ENCODE measurements at places on chromosomes 12 and 14. TPM values are rescaled to one million over a fixed set of nuclear protein-coding genes. Genes with fewer than 3 reads are reported as not detected.

DNA sequence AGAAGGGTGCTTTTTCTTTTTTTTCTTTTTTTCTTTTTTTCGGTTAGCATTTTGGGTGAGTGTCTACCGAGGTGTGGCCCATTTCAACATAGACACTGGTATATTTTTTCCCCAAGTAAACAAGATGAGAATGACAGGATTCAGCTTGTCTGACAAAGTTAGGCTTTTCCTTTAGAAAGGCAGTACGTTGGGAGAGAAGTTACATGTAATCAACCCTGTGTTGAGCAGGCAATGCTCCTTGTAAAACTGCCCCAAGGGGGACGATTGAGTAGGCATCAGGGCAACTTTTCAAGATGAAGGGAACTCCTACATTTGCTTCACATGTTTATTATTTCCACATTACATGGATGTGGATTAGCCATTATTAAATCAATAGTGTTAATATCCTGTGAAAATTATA is 1.7 kb downstream of the EMP1 start:
- no peak for DNase-seq

Gene AQP2
- not detected for total RNA-seq

Gene RACGAP1
- 30.1 TPM for total RNA-seq

- DNase-seq: no peak
Observed at GRCh38 chr12:66409195-66409871, 107.0 kb downstream of the HELB start.

DNA sequence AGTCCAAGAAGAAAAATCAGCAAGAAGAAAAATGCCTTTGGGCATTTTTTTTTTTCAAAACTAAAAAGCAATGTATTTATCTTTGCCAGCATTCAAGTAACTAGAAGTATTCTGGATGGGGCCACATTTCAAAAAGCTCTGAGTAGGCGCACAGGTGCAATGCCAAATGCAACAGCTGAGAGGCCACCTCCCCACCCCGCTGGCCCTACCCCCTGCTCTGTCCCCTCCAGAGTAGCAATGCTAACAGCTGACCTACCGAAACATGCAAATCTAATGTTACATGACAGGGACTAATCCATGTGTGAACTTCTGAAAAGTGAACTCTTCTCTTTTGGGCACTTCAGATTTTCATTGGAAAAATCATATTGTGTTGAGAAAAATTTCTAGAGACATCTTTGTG is 153.7 kb upstream of the SLC38A2 start:
- DNase-seq: no peak

Gene KERA
- total RNA-seq: not detected

DNA sequence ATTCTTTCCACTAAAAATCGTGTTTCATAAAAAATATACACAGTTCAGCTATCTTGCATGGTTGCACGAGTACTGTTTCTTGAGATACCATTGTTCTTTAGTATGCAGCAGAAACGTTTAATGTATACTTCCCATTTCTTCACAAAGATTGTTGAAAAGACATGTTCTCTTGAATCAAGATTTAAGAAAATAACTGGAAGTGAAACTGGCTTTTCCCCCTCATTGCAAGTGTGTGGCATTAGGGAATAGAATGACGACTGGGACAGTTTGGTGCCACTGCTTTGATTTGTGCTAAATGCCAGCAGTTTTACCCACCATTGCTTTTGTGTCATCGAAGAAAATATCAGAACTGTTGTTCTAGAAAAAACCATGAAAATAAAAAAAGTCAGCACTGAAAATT is 20.3 kb upstream of the DHRS2 start:
- DNase-seq: no peak

Gene IKZF4
- total RNA-seq: 3.2 TPM

Measured in sigmoid colon (tissue), 7 donors.